Glutamatergic neuron (in vitro differentiated cells): ENCODE measurements at places on chromosomes 7 and 10.

GRCh38 chr10:85647741-85648140 lies 718.9 kb downstream of the GRID1 start:
- no peak for DNase-seq
- H3K36me3 ChIP-seq: no peaks in the 10 kb centered on the region
- no peak overlapping the region for H3K4me3 ChIP-seq
- H3K4me1 ChIP-seq: no peaks in the 10 kb centered on the region

- H3K4me1 ChIP-seq: peaks cover 33% of the 10 kb centered on the region
- no peak for DNase-seq
- H3K27ac ChIP-seq: peak overlapping the region; percentile 8
- peak overlapping the region; percentile 6 for H3K4me3 ChIP-seq
- no peaks in the 10 kb centered on the region for H3K36me3 ChIP-seq
- peaks cover 21% of the 10 kb centered on the region for H3K27me3 ChIP-seq
Observed at GRCh38 chr10:103849880-103850571, 5.3 kb downstream of the SH3PXD2A start.

DNA sequence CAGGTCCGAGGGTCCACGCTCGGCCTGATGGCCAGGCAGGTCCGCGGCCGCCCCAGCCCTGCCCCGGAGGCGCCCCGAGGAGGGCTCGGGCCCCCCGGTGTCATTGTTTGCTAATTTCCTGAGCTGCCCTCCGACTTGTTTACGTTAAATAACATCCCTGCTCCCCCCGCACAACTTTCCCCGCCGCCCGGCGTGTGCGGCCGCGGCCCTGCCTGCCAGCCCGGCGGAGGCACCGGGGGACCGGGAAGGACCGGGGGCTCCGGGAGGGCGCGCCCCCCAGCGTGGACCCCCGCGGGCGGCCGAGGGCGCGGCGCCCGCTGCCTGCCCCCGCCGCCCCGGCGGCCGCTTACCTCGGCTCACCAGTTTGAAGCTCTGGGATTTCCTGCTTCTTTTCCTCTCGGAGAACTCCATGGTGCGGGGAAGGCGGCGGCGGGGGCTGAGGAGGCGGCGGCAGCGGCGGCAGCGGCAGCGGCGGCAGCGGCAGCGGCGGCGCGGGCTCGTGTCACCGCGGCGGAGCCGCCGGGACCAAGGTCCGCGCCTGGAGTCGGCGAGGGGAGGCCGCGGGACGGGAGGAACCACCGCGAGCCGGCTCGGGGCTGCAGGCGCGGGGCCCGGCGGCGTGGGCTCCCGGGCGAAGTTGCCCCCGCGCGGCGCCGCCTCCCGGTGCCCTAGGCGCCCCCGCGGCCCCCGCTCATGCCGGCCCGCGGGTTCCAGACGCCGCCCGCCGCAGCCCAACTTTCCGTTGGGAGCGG lies 515 bp downstream of the BEND7 start:
- H3K27ac ChIP-seq: no peak overlapping the region
- H3K36me3 ChIP-seq: peaks cover 4% of the 10 kb centered on the region
- peak; percentile 59 for DNase-seq
- peaks cover 14% of the 10 kb centered on the region for H3K27me3 ChIP-seq
- no peaks in the 10 kb centered on the region for H3K4me1 ChIP-seq
- peak overlapping the region; percentile 85 for H3K4me3 ChIP-seq

GRCh38 chr10:117896517-117896916 lies 150.2 kb downstream of the RAB11FIP2 start:
- H3K27ac ChIP-seq: no peak overlapping the region
- H3K4me3 ChIP-seq: no peak overlapping the region
- DNase-seq: no peak
- H3K27me3 ChIP-seq: no peaks in the 10 kb centered on the region
- H3K36me3 ChIP-seq: no peaks in the 10 kb centered on the region

- H3K27ac ChIP-seq: no peak overlapping the region
- no peak overlapping the region for H3K4me3 ChIP-seq
- H3K4me1 ChIP-seq: no peaks in the 10 kb centered on the region
Observed at GRCh38 chr10:7635408-7636125, 31.2 kb downstream of the ITIH5 start.

DNA sequence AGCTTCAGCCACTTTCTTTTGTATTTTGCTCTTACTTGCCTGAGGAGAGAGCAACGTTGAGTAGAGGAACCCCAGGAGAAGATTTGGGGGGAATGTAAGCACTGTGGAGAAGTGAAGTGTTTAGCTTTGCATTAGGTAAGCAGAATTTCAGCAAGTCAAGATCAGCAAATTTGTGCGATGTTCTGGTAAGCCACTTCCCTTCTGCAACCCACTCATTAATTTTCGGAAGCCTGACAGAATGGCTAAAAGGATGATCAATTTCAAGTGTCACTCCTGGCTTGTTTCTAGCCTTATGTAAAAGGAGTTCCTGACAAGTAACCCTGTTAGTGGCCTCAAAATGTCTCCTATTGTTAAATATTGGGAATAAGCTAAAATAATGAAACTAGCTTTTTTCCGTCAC lies 48.5 kb upstream of the NXPH1 start:
- H3K36me3 ChIP-seq: no peaks in the 10 kb centered on the region
- no peak overlapping the region for H3K4me3 ChIP-seq
- no peak overlapping the region for H3K27ac ChIP-seq
- H3K4me1 ChIP-seq: peaks cover 10% of the 10 kb centered on the region
- DNase-seq: no peak

GRCh38 chr10:38072552-38072951 lies 21.6 kb upstream of the ZNF37A start:
- no peak overlapping the region for H3K4me3 ChIP-seq
- no peaks in the 10 kb centered on the region for H3K4me1 ChIP-seq

DNA sequence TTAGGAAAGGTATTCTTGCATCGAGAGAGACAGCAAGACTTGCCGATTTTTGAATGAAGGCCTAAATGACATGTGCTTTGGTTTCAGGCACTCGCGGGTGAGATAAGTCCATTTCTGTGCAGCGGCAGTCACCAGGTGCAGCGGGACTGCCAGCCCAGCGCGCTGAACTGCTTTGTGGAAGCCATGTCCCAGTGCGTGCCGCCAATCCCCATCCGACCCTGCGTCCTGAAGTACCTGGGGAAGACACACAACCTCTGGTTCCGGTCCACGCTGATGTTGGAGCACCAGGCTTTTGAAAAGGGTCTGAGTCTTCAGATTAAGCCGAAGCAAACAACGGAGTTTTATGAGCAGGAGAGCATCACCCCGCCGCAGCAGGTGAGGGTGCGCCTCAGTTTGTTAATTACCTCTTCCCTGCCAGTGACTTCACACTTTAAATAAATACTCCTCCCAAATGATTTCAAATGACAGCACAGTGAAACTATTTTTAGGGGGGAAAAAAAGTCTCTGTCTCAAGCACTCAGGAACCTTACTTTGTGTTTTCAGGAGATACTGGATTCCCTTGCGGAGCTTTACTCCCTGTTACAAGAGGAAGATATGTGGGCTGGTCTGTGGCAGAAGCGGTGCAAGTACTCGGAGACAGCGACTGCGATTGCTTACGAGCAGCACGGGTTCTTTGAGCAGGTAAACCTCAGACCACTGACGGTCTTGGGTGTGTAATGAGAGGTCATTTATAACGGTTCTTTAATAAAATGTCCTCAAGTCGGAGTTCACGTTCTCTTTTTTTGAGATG lies 98.3 kb downstream of the TRRAP start:
- no peak overlapping the region for H3K27ac ChIP-seq
- no peak for DNase-seq
- H3K36me3 ChIP-seq: peaks cover 5% of the 10 kb centered on the region
- no peaks in the 10 kb centered on the region for H3K27me3 ChIP-seq
- no peaks in the 10 kb centered on the region for H3K4me1 ChIP-seq

GRCh38 chr10:104488439-104488832 lies 134.8 kb downstream of the CFAP58 start:
- no peak overlapping the region for H3K27ac ChIP-seq
- no peaks in the 10 kb centered on the region for H3K36me3 ChIP-seq
- H3K4me3 ChIP-seq: no peak overlapping the region

- no peaks in the 10 kb centered on the region for H3K27me3 ChIP-seq
- DNase-seq: no peak
- no peak overlapping the region for H3K27ac ChIP-seq
- H3K4me1 ChIP-seq: no peaks in the 10 kb centered on the region
- no peaks in the 10 kb centered on the region for H3K36me3 ChIP-seq
Observed at GRCh38 chr7:24808518-24808917, 51.3 kb upstream of the GSDME start.

- peaks cover 3% of the 10 kb centered on the region for H3K4me1 ChIP-seq
- no peak for DNase-seq
- peaks cover 2% of the 10 kb centered on the region for H3K27me3 ChIP-seq
- no peak overlapping the region for H3K4me3 ChIP-seq
- H3K27ac ChIP-seq: no peak overlapping the region
Observed at GRCh38 chr10:77664008-77664407, 26.4 kb upstream of the KCNMA1 start.

DNA sequence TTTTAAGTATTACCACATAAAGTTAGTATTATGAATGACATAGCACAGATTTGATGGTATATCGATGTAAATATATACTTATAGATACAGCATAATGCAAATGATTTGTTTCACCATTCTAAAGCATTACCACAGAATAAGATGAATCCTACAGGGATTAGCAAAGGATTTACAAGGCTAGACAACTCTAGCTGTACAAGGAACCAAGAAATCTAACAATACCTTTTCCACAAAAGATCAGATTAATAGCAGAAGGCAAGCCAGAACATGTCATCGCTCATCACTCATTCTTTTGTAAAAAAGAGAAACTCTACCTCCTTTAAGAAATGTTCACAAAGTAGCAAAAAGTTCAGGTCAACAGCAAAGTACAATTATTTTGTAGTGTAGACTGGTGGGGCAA lies 105.1 kb upstream of the ANK3 start:
- H3K36me3 ChIP-seq: no peaks in the 10 kb centered on the region
- H3K27ac ChIP-seq: no peak overlapping the region
- H3K4me1 ChIP-seq: no peaks in the 10 kb centered on the region
- H3K27me3 ChIP-seq: no peaks in the 10 kb centered on the region
- no peak overlapping the region for H3K4me3 ChIP-seq
- no peak for DNase-seq

- DNase-seq: no peak
- H3K4me1 ChIP-seq: peaks cover 8% of the 10 kb centered on the region
- H3K36me3 ChIP-seq: no peaks in the 10 kb centered on the region
- peaks cover 9% of the 10 kb centered on the region for H3K27me3 ChIP-seq
- H3K27ac ChIP-seq: no peak overlapping the region
- no peak overlapping the region for H3K4me3 ChIP-seq
Observed at GRCh38 chr7:1073142-1073977, 14.6 kb upstream of the GPER1 start.

- H3K4me3 ChIP-seq: no peak overlapping the region
- H3K4me1 ChIP-seq: peaks cover 6% of the 10 kb centered on the region
- no peaks in the 10 kb centered on the region for H3K27me3 ChIP-seq
- no peak for DNase-seq
- H3K27ac ChIP-seq: no peak overlapping the region
- H3K36me3 ChIP-seq: no peaks in the 10 kb centered on the region
Observed at GRCh38 chr7:111292026-111292470, 201.1 kb downstream of the LRRN3 start.

DNA sequence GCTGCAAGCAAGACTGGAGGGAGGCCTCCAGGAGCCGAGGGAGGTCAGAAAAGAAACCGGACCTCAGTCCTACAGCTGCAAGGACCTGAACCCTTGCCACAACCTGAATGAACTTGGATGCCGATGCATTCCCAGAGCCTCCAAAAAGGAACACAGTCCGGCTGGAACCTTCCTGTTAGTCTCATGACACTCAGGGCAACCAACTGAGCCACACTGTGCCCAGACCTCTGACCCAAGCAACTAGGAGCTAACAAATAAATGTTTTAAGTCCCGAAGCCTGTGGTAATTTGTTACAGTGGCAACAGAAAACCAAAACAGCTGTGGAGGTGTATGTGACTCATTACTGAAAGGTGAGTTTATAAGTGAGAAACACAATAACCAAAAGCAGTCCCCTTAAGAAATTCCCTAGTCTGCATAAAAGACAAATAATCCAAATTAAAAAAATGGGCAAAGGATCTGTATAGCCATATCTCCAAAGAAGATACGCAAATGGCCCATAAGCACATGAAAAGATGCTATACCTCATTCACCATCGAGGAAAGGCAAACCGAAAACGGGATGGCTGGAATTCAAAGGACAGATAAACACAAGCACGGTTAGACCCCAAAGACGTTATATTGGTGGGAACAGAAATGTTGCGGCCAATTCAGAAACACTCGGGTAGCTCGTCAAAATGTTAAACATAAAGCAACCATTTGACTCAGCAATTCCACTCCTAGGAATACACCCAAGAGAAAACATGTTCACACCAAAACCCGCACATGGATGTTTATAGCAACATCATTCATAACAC lies 24.8 kb downstream of the GNA12 start:
- H3K4me1 ChIP-seq: peaks cover 38% of the 10 kb centered on the region
- no peak overlapping the region for H3K4me3 ChIP-seq
- peaks cover 5% of the 10 kb centered on the region for H3K27me3 ChIP-seq
- no peak overlapping the region for H3K27ac ChIP-seq
- DNase-seq: no peak

GRCh38 chr7:27214239-27214950 lies 14.5 kb upstream of the HOXA13 start:
- no peak overlapping the region for H3K27ac ChIP-seq
- H3K36me3 ChIP-seq: no peaks in the 10 kb centered on the region
- DNase-seq: no peak
- H3K27me3 ChIP-seq: peaks cover 32% of the 10 kb centered on the region

- no peaks in the 10 kb centered on the region for H3K27me3 ChIP-seq
- no peak overlapping the region for H3K27ac ChIP-seq
- H3K4me3 ChIP-seq: no peak overlapping the region
Observed at GRCh38 chr10:20855398-20856038, 41.6 kb downstream of the NEBL start.

- no peaks in the 10 kb centered on the region for H3K4me1 ChIP-seq
- no peak overlapping the region for H3K27ac ChIP-seq
- no peaks in the 10 kb centered on the region for H3K27me3 ChIP-seq
Observed at GRCh38 chr7:31114593-31115343, 62.7 kb downstream of the ADCYAP1R1 start.

GRCh38 chr7:18013936-18014335 lies 13.7 kb downstream of the PRPS1L1 start:
- peaks cover 1% of the 10 kb centered on the region for H3K27me3 ChIP-seq
- no peak overlapping the region for H3K4me3 ChIP-seq
- no peaks in the 10 kb centered on the region for H3K4me1 ChIP-seq
- H3K27ac ChIP-seq: no peak overlapping the region

DNA sequence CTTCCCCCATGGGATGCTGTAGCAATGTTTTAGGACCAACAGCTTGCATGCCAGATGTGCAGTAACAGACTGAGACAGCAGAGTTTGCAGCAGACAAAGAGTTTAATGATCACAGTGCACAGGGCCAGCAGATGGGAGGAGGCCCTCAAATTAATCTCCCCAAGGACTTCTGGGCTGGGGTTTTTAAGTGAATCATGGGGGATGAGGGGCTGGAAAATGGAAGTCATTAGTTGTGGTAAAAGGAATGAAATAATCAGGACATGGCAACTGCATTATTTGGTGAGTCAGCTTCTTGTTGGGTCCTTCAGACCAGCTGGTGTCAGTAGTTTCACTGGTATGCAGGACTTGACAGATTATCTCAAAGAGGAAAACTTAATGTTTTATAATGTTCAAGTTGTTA lies 12.6 kb upstream of the NRBF2 start:
- H3K4me3 ChIP-seq: peak overlapping the region; percentile 77
- peaks cover 31% of the 10 kb centered on the region for H3K4me1 ChIP-seq
- DNase-seq: peak; percentile 83
- H3K27ac ChIP-seq: peak overlapping the region; percentile 100
- H3K36me3 ChIP-seq: peaks cover 26% of the 10 kb centered on the region
